Gastrocnemius medialis (tissue), 4 donors: ENCODE measurements at places on chromosomes 5 and 9.
A peak's percentile ranks its signal among the peaks of the same experiment; 100 is the strongest.

DNA sequence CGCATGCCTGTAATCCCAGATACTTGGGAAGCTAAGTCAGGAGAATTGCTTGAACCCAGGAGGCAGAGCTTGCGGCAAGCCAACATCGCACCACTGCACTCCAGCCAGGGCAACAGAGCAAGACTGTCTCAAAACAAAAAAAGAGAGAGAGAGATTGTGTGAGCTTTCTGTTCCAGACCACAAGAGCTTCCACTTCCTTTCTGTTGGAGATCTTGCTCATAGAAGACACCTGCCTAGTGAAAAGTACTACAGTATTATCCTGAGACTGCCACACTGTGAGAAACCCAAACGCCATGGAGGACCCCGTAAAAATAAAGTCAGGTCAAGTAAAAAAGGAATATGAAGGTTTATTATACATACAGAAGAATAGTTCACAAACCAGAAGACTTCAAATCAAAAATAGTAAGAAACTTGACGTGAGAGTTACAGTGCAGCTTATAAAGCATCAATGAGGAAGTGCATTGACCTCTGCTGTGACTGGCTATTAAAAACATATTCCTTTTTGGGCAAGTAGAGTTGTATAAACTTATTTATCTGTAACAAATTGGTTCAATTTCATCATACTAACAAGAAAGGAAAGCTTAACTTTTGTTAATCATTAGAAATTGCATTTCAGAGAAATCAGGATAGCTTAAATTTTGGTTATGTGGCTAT is 4.3 kb upstream of the EMB start:
- DNase-seq = no peak

- no peak for DNase-seq
Observed at GRCh38 chr5:72788866-72789505, 27.5 kb upstream of the TNPO1 start.

DNA sequence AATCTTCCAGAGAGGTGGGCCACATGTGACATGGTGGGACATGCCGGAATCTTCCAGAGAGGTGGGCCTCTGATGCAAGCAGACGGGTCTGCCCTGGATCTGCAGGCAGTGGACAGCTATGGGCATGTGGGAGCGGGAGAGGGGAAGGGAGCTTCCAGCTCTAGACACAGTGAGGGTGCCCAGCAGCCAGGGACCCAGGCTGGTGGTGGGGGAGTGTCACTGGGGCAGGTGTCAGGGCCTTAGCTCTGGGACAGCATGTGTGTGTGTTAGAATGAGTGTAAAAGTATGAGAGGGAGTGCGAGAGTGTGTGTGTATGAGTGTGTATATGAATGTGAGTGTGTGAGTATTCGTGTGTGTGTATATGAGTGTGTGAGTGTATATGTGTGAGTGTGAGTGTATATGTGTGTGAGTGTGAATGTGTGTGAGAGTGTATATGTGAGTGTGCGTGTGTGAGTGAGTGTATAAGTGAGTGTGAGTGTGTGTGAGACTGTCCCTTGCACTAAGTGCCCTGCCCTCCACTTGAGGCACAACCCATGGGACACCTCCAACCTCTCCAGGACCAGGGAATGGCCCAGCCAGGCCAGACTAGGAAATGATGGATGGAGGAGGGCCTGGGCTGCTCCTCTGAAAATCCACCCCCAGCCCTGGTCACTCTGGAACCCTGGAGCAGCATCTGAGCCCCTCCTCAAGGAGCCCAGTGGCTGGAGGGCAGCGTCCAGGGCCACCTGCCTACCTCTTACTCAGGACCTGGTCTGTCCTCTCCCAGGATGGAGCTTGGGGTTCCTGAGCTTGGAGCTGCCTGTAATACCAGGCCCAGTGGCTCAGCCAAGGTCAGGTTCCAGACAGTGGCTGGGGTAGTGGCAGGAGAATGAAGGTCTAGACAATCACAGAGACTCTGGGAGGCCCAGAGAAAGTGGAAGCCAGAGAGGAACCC is 122.2 kb downstream of the C9orf50 start:
- no peak for DNase-seq

GRCh38 chr9:136848393-136849037 is 694 bp upstream of the PHPT1 start:
- no peak for DNase-seq

GRCh38 chr5:96626956-96627355 is 35.2 kb upstream of the CAST start:
- DNase-seq = no peak

DNA sequence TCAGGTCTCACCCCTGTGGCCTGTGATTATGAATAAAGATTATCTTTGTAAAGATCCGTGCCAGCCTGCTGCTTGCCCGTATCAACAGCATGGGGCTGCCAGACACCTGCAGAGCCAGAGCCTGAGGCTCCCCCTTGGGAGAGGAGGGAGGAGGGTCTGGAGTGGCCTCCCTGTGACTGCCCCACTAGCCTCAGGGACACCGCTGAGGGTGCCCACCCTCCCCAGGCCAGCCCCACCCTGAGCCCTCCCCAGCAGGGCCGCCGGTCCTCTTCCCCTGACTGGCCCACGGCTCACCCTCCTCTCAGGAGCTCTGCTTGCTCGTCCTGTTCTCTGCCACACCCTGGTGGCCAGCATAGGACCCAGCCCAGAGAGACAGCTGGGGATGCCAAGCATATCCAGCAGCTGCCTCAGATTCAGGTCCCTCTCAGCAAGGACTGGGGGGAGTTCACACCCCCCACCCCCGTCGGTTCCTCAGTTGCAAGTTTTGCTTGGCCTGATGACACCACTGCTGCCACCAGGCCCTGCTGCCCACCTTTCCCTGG is 1.9 kb downstream of the SSNA1 start:
- no peak for DNase-seq

DNA sequence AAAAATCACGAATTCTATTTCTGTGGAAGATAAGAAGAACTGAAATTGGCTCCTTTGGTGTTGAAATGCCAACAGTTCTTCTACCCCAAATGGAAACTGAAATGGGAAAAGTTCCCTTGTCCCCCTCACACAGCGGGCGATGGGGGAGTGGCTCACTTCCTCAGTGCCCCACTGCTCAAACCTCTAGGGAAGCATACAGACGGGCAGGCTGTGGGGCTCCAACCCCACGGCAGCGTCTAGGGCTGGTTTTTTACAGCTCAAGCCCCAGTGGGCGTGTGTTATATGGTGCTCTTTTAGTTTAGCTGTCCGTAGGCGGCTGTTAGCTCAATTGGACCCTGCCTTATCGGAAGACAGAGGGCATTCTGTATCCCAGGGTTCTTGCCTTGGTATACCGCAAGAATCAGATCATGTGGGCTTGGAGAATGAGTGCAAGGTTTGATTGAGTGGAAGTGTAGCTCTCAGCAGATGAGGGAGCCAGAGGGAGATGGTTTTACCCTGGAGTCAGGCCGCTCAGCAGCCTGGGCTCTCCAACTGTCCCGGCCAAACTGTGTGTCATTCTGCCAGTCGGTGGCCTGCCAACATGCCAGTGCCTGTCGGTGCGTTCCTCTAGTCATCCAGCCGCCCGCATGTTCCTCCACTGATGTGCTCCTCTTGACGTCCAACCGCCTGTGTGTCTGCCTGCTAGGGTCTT is 166.3 kb upstream of the ZNF608 start:
- DNase-seq = peak; percentile 89

- no peak for DNase-seq
Observed at GRCh38 chr5:39995990-39996389, 571.2 kb upstream of the DAB2 start.

DNA sequence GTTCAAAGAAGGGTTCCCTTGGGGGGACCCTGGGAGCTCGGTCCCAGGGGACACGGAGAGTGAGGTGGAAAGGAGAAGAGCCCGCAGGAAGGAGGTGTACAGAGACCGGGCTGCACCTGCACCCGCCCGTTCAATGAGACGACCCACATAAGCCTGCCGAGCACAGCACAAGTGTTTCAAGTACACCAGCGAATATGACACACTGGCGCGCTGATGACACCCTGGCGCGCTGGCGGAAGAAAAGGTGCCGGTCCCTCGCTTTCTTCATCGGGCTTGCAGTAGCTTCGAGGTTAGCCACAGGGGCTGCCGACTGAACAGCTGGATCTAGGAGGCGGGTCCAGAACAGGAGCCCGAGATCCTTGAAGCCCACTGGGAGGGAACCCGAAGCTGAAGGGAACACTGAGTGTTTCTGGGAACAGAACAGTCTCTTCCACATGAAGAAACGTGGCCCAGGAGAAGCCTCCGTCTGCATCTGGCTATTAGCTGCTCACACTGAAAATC is 1.4 kb downstream of the TBC1D9B start:
- DNase-seq = no peak

- no peak for DNase-seq
Observed at GRCh38 chr5:31936683-31937082, 237.4 kb downstream of the GOLPH3 start.

- DNase-seq = no peak
Observed at GRCh38 chr5:135329913-135330797, 68.9 kb downstream of the MACROH2A1 start.

GRCh38 chr9:72681283-72681630 is 159.8 kb downstream of the TMC1 start:
- DNase-seq = no peak

GRCh38 chr5:66671305-66671704 is 75.1 kb downstream of the MAST4 start:
- DNase-seq = no peak

DNA sequence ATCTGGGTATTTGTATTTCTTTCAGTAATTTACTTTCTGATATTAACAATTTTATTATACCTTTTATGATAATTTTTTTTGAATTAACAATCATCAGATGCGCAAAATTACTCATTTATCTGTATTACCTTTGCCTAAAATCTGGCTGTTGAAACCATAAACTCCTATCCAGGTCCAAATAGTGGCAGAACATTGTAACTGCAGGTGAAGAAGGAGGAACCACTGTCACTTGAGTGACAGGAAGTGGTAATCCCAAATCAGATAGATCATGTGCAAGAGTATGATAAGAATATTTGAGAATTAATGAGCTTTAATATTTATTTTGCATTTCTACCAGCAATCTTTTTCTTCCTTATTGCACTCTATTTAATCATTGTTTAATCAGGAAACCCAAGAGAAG is 139.3 kb upstream of the TLE4 start:
- no peak for DNase-seq

GRCh38 chr9:21031091-21031807 is at the start of gene HACD4:
HACD4 (minus strand) TSS chr9:21031640; CDS start chr9:21031590, 50 bp downstream.
- no peak for DNase-seq

DNA sequence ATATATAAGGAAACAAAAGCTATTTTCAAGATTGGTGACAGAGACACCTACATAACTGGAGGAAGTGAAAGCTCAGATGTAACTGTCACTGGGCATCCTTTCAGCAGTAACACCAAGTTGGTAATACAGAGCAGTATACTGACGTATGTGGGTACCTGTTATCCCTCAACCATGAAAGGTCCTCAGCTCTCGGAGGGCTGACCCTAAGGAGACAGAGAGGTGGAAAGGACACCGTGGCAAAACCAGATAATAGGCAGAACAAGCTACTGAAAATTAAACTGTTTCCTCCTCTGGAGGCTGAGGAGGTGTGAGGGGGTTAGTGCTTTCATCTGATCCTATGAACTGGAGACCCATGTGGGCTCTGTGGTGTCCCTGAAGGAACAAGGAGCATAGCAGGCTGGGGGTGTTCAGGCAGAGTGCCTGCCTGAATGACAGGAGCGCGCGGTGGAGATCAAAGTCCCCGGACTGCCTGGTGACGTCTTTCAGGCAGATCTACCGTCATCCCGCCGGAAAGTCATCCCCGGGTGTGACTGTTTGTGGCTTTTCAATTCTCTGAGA is 130.2 kb upstream of the FSTL4 start:
- DNase-seq = no peak

- DNase-seq = peak; percentile 77
Observed at GRCh38 chr5:150781706-150782614, 3.4 kb downstream of the SMIM3 start.

- no peak for DNase-seq
Observed at GRCh38 chr5:72065751-72066255, 41.5 kb upstream of the MAP1B start.

- peak; percentile 60 for DNase-seq
Observed at GRCh38 chr9:96566498-96567202, 53.0 kb downstream of the CDC14B start.

DNA sequence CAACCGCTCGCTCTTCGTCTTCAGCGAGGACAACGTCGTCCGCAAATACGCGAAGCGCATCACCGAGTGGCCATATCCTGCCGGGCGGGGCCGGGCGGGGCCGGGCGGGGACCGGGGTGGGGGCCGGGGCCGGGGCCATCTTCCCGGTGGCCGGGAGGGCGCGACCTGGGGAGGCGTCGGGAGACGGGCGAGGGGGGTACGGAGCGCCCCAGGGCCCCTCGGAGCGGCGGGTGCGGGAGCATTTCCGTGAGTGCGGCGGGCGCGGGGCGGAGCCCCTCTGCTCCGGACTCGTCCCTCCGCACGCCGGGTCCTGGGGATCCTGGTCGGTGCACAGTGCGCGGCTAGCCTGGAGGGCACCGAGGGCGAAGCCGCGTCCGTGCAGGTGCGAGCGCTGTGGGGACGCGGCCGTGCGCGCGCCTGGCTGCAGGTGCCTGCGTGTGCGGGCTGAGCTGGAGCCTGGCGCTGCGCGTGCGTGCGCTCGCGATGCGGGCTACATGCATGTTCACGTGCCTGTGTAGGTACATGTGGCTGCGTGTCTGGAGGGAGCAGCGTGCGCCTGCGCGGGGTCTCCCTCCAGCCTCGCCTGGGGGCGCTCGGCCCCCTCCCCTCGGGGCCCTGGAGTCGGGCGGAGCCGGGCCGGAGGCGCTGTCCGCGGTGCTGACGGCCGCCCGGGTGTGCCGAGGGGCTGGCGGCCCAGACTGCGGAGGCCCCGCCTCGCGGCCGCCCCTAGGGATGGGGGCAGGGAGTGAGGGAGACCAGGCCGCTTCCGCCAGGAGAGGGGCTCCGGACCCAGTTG is 762 bp downstream of the CACNA1B start:
- DNase-seq = no peak

DNA sequence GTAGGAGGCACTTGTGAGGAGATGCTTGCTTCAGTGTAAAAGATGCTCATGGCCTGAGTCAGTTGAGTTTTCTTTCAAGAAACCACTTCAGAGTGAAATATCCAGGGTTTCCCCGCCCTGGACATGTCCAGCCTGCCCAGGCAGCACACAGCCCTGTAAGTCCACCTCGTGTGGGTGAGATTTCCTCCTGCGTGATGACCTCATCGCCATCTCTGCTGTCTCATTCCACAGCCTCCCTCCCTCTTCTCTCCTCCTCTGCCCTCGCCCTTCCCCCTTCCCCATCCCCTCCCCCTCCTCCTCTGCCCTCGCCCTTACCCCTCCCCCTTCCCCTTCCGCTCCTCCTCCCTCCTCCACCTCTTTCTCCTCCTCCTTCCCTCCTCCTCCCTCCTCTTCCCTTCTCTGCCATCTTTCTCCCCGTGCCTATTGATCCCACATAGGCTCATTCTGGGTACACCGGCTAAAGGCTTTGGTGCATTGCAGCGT is 34.0 kb upstream of the NCS1 start:
- DNase-seq = no peak

DNA sequence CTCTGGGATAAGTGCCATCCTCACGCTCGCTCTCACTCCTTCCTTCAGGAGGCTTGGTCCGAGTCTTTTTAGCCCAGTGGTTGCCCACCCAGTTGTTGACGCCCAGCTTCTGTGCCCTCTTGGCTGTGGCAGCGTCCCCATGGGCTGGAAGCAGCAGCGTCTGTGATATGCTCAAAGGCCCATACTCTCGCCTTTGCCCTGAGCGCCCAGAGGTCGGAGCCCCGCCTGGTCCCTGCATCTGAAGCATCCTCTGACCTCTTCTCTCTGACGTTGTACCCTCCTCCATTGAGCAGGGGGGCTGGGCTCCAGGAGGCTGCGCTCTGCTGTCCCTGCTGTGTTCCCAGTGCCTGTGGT is 78.0 kb upstream of the CACNA1B start:
- no peak for DNase-seq

GRCh38 chr5:170739446-170739845 is 44.1 kb upstream of the GABRP start:
- no peak for DNase-seq
